ENCODE measurements at places on chromosomes 7 and 10.
A peak's percentile ranks its signal among the peaks of the same experiment; 100 is the strongest.

- DNase-seq, result no peak
These were observed 29.6 kb downstream of the PCBD1 start for GRCh38 chr10:70858759-70859158.

DNA sequence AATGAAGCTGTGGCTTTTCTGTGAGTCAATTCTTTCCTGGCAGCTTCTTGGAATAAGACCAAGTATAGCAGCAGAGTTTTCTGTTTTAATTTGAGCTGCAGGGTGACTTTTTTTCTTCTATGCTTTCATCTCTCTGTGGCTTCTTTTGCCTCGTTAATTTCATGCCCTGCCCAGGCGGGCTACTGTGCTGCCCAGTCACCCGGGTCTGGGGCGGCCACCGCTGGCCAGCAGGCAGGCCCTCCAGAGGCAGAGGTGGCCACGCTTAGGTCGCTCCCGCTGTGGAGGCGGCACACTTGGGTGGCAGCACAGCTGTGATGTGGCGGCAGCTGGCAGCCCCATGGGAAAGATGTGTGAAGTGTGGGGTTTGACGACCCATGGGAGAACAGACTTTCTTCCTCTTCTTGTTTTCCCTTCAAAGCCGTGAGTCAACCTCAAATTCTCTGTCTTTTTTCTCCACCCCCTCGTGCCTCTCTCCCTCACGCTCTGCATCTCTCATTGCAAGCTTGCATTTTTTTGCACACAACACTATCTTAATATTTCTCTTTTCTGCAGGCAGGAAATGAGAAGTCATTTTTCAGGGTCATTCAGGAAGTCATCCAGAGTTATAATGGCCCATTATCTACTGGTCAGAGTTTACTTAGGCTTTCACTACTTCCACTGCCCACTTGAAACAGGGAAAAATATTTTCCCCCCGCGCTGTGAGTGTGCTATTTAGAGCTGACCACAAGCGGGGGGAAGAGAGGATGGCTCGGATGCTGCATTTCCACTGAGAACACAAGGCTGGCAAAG lies 67.8 kb downstream of the EGFR start:
- DNase-seq, result no peak

GRCh38 chr7:36278620-36279172 lies 111.0 kb upstream of the ANLN start:
- DNase-seq, result no peak

DNA sequence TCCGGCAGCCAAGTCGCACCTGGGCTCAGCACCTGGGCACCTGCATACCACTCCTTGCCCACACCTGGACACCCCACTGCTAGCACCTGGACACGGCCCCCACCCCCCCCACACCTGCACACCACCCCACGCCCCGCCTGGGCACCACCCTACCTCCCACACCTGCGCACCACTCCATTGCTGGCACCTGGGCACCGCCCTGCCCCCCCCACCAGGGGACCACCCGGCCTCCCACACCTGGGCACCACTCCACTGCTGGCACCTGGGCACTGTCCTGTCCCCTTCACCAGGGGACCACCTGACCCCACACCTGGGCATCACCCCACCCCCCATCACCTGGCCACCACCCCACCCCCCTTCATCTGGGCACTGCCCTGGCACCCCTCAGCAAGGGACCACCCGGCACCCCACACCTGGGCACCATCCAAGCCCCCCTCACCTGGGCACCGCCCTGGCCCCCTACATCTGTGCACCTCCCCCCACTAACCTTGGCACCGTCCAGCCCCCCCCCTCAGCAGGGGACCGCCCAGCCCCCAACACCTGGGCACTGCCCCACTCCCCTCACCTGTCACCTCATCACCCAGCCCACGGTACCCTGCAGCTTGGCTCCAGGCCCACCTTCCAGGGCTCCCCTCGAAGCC lies 33.8 kb upstream of the RNF32 start:
- no peak for DNase-seq

- DNase-seq, result peak; percentile 57
These were observed 72.6 kb downstream of the PFKFB3 start for GRCh38 chr10:6275022-6275997.

DNA sequence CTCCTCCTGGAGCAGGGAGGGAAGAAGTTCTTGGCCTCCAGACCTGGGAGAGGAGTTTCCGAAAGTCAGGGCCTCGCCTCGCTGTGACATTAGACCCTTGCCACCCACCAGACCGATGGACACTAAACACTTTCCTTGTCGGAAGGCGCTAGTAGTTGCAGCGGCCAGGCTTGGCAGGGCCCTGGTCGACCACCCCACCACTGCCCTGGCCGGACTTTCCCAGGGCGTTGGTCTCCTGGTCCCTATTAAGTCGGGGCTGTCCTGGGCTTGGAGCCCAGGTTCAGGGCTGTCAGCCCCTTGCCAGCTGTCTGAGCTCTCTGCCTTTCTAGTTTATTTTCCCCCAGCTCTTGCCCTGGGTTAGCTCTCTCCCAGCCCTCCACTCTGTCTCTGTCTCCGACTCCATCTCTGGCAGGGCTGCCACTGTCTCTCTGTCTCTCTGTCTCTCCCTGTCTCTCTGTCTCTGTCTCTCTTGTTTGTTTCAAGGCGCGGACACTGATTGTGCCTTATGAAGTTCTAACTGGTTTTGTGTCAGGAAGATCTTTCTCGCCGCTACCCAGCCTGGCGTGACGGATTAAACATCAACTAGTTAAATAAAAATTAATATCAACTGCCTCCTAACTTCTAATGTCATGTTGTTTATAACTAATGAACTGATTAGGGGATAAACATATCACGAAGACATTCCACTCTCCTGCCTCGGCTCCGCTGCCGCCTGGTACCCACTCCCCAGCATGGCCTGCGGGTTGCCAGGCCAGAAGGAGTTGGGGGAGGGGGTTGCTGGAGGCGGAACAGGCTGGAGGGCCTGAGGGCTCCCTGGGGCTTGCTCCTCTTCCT lies 13.8 kb upstream of the PAX2 start:
- DNase-seq, result no peak

DNA sequence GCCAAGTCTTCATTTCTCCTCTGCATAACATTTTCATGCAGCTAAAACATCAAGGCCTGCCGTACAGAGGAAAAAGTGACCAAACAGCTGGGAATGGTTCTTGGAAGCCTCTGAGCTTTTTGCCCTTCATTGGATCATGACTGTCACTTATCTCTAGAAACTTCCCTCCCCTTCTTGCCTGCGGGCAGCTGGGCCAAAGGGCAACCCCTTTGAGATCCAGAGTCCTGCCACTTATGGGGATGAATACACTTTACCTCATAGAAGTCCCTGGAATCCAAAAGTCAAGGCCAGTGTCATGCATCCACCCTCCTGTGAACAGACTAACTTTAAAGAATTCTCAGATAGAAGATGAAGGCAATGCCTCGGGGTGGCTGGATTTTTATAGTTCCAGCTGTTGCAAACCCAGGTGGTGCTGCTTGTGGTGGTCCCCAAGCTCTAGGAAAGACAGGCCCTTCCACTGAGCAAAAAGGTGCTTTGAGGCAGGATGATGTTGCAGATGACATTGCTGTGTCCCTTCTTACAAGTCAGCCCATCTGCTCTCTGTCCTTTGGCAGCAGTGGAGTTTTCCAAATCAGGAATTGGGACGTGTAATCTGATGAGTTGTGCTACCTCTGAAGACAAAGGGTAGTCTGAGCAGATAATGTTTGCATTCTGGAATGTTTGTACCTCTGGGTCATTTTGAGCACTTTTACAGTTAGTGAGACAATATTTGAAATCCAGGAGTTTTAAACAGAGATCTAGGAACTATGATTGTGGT lies 64.2 kb downstream of the LRMDA start:
- DNase-seq, result no peak

All from activated naive CD8-positive, alpha-beta T cell treated with anti-CD3 and anti-CD28 coated beads, Interleukin-2, amount 50 U/mL, for 16 hours (primary cell).